ENCODE measurements at places on chromosomes 12 and 14.

GRCh38 chr12:94202245-94203180 lies 54.1 kb downstream of the PLXNC1 start:
- no peak for DNase-seq

DNA sequence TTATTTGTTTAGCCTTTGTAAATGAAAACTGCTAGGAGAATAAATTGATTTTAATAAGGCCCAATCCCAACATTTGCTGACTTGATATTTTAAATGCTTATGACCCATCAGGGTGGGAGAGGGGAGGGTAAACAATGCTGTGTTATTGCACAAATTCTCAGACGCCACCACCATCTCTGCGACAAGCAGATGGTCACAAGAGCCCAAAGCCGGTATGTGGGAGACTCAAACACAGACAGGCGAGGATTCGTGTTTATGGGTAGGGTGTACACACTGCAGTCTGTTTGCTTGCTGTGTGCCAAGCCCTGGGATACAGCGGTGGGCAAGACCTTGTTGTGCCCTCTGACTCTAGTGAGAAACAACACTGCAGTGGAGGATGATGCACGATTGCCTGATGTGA lies 39.2 kb upstream of the PWP1 start:
- no peak for DNase-seq

DNA sequence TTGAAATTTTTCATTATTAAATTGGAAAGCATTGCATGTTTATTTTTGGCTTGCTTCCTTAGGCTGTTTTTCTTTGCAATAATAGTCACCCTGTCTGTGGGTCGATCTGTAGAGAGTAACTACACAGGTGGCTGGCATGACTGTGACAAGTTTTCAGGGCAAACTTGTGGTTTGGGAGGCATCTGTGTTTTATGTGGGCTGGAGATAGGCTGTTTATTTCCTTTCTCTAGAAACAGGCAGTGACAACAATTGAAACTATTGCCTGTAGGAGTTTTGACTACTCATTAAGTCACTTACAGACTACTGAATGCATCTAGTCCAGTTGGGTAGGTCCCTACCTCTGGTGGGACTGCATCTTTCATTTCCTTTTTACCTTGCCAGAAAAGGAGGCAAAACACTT lies 155.6 kb downstream of the DYRK2 start:
- no peak for DNase-seq

DNA sequence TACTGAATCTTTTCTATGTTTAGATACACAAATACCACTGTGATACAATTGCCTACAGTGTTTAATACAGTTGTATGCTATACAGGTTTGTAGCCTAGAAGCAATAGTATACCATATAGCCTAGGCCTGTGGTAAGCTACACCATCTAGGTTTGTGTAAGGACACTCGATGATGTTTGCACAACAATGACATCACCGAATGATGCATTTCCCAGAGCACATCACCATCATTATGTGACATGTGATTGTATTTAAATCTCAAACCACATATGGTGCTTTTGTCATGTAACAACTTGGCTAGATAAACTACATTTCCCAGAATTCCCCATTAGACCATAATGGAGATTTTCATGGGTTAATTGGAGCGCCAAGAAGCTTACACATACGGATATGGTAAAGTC lies 128.4 kb upstream of the CPNE8 start:
- DNase-seq = no peak

DNA sequence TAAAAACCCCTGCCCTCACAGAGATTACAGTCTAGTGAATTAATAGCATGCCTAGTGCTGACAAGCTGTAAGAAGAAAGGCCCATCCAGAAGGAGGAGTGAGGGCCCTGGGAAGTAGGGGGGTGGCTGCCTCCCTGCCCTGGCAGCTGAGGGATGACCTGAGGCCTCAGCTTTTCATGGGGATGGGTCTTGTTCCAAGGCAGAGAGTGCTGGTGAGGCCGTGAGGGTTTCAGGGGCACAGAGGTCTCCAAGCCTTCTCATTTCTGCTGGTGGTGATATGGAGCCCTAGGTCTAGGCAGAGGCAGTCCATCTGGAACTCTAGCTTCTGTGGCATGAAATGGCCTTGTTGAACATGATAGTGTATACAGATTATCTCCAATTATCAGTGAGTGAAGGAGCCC lies 114.4 kb downstream of the ZFP36L1 start:
- no peak for DNase-seq

DNA sequence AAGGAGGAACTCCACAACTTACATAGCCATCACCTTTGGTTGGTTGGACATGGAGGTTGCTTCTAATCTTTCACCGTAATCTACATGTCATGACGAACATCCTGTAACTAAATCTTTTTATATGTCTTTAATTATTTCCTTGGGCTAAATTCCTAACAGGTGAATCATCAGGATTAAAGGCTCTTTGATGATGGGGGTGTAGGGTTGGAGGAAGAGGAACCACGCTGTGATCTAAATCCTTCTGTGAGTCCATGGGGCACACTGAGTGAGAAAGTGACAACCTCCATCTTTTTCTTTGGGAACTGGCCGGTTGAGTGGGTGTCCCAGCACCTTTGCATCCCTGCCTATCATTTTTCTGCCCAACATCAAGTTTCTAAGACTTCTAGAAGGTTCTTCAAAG lies 31.1 kb upstream of the MAP1LC3B2 start:
- no peak for DNase-seq

DNA sequence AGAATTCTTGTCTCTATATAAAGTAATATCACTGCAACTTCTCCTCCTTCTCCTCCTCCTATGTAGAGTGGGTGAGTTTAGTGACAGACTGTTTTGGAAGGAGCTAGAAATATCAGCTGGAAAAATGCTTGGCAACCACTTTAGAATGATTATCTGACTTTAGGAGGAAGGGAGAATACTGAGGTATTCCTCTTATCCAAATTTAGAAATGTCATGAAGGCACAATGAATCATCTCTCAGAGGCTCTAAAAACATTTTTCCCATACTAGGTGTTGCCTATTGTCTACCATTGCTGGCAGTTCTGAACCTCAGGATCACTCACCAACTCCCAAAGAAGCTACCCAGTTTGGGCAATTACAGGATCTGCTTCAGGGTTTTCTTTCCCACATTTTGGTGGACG lies 306.6 kb upstream of the ATP2B1 start:
- DNase-seq = no peak

- no peak for DNase-seq
These were observed 42.5 kb upstream of the PPM1H start for GRCh38 chr12:62977418-62977817.

DNA sequence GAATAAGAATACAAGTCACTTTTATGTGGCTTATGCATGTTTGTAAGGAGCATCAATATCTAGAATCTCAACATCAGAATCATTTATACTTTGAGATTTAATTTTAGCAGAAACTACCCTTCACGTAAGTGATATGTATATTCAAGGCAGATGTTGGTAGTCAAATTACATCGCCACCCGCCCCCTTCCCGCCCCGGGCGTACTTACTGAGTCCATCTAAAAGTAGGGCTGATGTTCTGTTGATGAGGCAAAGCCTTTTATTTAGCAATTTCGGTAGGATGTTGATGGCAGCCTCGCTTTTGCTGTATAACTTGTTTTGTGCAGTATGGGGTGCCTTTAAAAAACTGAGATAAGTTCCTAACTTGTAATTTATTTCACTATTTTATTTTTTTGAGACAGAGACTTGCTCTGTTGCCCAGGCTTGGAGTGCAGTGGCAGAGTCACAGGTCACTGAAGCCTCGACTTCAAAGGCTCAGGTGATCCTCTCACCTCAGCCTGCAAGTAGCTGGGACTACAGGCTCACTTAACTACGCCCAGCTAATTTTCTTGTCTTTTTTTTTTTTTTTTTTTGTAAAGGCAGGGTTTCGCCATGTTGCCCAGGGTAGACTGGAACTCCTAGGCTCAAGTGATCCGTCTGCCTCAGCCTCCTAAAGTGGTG lies 30.8 kb downstream of the KTN1 start:
- no peak for DNase-seq

- no peak for DNase-seq
These were observed 367.0 kb upstream of the TMEM132C start for GRCh38 chr12:127899971-127900370.

DNA sequence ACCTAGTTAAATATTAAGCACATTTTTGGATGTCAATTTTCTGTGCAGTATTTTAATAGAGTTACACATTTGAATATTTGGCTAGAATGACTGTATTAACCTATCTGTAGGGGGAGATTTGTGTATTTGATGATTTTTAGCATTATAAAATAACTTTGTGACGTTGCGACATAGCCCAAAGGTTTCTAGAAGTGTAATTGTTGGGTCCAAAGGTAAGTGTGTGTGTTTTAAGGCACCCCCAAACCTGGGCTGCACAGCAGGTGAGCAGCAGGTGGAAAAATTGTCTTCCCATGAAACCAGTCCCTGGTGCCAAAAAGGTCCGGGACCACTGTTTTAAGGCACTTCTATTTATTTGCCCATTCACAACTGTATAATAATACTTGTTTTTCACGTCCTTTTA lies 3.3 kb downstream of the CCT2 start:
- no peak for DNase-seq

DNA sequence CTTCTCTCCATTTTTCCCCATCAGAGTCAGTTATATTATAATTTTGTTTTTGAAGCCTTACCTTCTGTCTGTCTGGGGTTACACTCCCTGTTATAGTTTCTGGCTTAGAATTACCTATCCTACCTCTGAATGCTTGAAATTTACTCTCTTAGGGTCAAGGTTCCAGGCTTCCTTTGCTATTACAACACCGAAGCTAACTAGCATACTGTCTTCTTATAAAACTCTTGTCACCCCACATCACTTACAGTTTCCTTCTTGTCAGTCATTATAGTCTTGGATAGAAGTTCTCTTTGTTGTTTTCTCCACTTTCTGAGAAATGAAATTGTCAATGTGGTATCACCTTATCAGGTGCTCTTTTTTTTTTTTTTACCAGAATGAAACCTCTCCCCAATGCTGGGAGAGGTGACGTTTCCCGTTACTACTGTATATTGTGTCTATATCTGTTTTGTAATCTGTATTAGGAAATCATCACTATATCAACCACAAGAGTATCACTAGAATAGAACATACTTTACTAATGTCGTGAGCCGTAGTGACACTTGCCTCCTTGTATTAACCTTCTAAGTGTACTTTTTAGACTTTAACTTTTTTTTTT lies 69.2 kb upstream of the PSMA6 start:
- no peak for DNase-seq

DNA sequence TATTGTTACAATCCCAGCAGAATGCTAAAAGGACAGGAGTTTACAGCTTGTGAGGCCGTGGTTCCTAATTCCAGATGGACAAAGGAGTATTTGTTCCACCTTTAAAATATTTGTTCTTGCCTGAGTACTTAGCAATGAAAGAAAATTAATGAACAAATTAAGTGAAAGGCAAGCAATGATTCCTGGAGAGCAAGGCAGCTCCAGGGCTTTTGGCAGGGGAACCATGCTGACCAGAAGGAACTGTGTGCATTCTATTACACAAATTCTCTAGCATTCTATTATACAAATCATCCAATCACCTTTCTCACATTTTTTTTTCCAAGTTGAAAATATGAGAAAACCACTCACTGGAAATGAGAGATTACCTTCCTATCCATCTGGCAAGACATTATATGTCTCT lies 1.8 kb upstream of the BMAL2 start:
- DNase-seq = no peak

DNA sequence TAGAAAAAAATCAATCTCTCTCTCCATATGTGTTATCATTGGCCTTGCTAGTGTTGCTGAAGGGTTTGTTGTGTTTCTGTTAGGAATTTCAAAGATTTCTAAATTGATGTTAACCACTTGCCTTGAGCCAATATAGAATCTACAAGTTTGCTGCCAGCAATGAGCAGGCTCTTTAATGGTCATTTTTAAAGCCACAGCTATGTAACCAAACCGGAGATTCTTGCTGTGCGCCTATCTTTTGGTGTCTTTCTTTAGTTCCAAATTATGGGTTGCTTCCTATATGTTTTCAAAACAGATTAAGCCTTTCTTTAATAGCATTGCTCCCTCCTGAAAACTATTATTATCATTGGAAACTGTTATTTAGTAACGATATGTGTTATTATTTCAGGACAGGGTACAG lies 545.7 kb downstream of the DIO2 start:
- no peak for DNase-seq

DNA sequence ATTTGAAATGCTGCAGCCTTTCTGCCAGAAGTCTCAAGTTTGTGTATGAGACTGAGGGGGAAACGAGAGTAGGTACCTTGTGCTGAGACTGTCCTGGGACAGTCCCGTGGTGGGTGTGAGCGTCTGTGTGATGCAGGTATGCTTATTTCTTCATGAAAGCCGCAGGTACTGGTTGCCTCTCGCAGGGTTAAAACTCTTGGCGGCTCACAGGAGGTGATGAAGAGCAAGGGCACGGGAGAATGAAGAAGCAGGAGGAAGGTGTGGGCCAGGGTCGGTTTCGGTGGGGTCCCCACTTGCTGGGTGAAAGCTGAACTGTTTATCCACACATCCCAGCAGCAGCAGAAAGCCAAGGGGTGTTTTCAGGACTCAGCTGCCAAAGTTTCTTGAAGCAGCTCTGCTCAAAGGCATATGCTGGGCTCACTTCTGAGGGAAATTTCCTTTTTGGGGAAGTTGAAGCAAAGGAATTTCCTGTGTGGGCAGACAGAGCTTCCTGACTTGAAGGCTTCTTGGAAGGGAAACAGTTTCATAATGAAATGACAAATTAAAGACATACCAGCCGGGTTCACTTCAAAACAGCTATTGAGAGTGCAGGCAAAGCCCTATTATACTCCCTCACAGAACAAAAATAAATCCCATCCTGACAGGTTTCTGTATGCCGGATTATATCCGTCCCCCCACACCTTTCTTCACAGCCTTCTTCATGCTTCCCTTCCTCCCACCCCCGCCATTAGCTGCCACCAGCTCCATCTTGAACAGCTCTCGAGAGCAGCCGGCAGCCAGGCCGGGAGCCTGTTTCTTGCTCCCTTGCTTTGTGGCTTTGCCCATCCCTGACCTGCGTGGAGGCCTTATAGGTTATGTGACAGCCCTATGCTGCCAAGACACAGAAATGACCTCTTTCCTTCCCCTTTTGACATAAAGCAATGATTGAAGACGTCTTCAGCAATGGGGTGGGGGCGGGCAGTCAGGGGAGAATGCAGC lies 116.6 kb downstream of the ETV6 start:
- peak; percentile 51 for DNase-seq

- DNase-seq = no peak
These were observed 99.5 kb upstream of the AVPR1A start for GRCh38 chr12:63250486-63250885.

Measured in stimulated activated CD4-positive, alpha-beta T cell treated with anti-CD3 and anti-CD28 coated beads, Interleukin-15, amount 100 ng/mL, for 1 hour (primary cell).